ENCODE measurements at places on chromosomes 7 and 10.

- peak; percentile 84 for DNase-seq
These were observed 151.4 kb upstream of the PPP1R3A start for GRCh38 chr7:114070246-114070645.

- DNase-seq: no peak
These were observed 13.2 kb downstream of the BAIAP2L1 start for GRCh38 chr7:98387544-98388226.

- no peak for DNase-seq
These were observed 904 bp downstream of the LBX1 start for GRCh38 chr10:101228153-101228965.

DNA sequence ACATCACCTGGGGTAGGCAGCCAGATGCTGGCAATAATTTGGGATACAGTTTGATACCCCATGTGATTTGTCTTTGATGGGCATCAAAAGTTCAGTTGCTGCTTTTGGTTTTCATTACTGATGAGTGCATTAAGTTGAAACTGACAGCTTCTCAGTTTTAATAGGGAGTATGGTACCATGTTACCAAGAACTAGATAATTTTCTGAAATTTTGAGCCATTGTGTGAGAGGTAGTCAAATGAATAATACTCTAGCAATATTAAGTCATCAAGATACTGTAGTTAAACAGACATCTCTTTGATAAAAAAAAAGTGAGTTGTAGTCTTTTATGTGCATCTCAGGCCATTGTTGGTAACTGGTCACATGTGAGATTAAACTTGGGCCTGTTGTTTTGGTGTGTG, 71.5 kb downstream of the ST7 start:
- DNase-seq: no peak

DNA sequence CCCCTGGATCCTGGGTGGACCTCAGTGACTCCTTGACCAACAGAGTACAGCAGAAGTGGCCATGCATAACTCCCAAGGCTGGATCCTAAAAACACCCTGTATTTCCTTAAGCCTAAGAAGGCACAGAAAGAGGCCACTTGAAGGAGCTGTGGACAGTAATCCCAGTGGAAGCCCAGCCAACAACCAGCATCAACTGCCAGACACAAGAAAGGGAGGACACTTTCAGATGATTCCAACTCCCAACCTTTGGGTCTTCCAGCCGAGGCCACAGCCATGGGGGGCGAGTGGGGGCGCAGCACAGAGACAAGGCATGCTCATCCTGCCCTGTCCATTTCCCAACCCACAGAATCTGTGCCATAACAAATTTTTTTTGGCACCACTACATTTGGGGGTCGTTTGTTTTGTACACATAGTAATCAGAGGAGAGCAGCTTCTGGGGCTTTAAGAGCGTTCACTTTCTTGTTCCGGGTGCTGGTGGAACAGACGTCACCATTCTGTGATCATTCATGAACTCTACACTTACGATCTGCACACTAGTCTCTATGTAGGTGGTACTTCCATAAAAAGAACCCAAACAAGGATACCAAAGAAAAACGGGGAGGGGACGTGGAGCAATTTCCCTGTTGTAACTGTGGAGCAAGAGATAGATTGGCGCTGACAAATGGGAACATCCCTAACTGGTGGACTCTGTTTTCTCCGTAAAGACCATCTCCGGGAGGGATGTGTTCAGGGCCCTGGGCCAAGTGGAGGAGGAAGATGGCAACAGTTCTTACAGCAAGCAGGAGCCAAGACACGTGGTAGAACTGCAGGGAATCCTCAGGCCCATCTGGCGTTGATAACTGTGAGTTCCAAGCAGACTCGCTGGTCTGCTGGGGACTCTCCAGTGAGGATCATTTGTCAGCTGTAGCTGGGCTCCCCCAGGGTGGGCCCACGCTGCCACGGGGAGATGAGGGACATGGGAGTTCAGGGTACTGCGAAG, 6.0 kb upstream of the SLC29A3 start:
- DNase-seq: no peak

- DNase-seq: no peak
These were observed 112.0 kb upstream of the C7orf33 start for GRCh38 chr7:148478551-148478950.

- DNase-seq: no peak
These were observed 847 bp downstream of the GARS1 start for GRCh38 chr7:30595436-30596013.

DNA sequence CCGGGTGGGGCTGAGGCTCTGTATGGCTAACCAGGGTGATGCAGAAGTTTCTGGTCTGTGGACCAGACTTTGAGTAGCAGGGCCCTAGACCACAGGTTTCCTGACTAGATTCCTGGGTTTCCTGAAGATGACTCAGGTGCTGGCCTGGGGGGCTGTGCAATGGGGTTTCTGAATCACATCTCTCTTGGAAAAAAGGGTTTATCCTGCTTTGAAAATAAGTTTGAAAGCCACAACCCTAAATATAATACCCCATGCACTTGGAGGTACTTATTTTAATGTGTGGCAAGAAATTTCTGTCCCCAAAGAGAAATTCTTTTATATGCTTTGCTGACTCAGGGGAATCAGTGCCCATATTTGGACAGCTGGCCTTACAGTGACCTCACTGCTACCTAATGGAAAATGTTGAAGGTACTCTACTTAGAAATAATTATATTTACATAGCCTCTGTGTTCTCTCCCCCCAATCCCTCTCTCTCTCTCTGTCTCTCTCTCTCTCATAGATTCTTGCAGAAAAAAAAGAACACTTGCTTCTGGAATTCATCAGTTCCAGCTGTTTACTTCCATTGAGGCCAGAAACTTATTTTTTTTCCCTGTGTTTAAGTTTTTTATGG, 184.4 kb upstream of the LYZL2 start:
- peak; percentile 16 for DNase-seq

DNA sequence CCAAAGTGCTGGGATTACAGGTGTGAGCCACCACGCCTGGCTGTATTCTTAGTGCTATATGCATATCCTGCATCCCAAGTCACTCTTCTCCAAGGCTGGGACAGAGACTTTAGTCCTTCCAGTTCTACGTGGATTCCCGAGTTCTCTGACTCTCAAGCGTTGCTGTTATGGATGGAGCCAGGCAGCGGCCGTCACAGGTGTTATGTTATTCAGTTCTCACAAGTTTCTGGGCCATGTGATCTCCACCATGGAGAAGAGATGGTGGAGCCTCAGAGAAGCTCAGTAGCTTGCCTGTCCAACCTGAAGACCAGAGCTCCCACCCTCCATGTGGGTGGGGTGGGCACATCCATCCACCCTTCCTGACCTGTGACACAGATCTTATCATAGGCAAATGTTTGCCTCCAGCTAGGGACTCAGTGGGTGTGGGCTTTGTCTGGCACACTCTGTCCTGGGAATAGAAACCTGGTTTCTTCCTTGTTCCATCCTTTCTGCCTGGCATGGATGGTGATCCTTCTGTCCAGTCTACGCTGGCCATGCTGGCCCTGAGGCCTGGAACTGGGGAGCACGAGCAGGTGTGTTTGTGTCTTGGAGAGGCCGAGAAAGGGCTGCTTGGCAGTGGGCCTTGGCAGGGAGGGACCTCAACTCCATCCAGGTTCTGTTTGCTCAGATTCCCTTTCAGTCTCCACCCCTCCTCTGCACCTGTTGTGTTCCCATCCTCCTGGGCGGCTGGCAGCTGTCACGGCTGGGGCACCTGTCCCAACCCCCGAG, 55.3 kb downstream of the NEURL1 start:
- no peak for DNase-seq

- DNase-seq: peak; percentile 81
These were observed 44.6 kb upstream of the TSPAN13 start for GRCh38 chr7:16708980-16709379.

DNA sequence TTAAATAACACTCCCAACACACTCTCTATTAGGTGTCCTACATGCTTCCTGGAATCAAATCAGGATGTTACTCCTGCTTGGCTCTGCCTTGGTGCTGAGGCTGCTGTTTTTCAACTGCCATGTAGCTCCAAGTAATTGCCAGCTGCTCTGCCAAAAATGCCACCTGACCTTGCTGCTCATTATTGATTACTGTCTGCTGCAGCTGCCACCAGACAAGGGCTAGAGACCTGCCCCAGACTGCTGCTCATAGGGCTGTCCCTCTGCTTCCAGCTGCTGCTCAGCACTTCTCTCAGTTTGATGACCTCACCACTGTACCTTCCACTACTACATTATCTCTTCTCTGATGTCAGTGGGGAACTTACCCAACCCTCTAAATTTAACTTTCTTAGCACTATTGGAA, 102.5 kb downstream of the PCLO start:
- DNase-seq: no peak

DNA sequence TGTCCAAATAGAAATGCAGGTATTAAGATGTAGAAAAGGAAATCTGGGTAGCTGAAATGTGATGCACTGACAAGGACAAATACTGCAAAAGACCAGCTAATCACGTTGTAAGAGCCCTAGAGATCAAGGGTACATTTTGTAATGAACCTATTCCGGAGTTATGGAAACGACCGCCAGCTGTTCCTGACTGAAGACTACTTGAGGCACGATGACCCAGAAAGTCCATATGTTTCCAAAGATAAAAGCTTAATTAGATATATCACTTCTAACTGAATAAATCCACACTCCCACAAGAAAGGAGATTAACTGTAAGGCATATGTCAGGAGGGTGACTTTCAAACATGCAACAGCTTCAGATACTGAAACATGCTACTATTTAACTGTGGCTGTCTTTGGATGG, 253.5 kb downstream of the NSUN6 start:
- DNase-seq: no peak

DNA sequence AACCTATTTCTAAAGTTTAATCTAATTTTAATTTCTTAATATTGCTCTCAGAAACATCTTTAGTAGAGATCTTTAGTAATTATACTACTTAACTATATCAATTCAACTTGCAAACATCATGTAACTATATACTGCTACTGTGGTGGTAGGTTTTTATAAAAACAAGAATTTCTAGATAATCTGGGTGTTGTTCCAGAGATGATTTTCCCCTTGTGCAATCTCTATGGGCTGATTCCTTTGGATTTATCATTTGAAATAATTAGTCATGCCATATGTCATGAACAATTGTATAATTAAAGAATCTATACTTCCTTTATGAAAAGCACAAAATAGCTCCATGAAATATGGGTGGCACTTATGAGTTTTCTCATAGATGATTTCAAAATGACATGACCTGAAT, 23.9 kb upstream of the CDK13 start:
- no peak for DNase-seq

GRCh38 chr10:87519582-87519981, 14.9 kb downstream of the MINPP1 start:
- DNase-seq: no peak

- DNase-seq: no peak
These were observed 121.6 kb upstream of the UNC5B start for GRCh38 chr10:71090801-71091200.

- peak; percentile 51 for DNase-seq
These were observed 647.6 kb downstream of the TNS3 start for GRCh38 chr7:46934198-46934825.

DNA sequence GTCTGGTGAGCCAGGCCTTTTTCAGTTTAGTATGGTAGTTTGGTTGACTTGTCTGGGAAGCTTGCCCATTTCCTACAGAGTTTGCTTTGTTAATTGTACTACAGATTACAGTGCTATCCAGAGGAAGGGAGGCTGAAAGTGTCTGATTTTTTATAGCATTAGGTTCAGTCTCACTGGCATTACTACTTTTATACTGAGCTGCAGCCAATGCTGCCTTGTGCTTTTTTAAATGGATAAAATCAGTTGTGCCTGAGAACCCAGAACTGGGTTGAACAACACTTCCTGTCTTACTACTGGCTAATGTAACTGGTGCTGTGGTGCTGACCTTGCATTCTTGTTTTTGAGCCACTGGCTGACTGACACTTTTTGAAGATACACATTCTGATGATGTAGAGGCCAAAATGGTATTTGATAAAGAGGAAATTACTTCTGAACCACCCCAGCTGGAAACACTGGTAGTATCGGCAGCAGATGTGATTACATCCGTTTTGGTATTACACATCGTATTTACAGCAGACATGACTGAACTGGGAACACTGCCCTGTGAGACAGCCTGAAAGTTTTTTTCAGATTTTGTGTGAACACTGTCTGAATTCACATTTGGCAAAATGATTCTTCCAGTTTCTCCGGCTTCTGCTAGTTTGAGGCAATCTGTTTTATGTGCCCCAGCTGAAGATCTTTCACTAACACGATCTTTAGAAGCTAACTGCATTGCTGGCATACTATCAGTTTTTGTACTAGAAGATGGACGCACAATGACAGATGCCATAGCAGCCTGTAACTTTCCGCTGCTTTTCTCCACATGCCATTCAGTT, 74.1 kb downstream of the NRBF2 start:
- peak; percentile 61 for DNase-seq

DNA sequence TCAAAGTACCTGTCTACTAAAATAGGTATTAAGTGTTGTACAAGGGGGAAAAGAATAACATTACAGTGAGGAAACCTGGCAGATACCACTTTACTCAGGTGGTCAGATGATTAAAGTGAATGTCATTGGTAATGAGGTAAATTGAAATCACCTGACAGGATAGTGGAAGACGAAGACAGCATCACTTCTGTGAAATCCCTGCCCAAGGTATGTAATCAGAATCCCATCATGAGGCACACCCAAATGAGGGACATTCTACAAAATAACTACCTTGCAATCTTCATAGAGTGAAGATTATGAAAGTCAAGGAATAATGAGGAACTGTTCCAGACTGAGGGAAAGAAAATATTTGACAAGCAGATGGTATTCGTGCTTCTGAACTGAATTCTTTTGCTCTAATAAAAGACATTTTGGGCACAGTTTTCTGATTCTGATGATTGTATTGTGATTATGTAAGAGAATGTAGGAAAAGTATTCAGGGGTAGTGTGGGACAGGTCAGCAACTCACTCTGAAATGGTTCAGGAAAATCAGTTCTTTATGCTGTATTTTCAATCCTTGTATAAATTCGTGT, 33.3 kb upstream of the ARMS2 start:
- no peak for DNase-seq

- DNase-seq: no peak
These were observed 78.0 kb downstream of the WDR37 start for GRCh38 chr10:1134156-1134555.

DNA sequence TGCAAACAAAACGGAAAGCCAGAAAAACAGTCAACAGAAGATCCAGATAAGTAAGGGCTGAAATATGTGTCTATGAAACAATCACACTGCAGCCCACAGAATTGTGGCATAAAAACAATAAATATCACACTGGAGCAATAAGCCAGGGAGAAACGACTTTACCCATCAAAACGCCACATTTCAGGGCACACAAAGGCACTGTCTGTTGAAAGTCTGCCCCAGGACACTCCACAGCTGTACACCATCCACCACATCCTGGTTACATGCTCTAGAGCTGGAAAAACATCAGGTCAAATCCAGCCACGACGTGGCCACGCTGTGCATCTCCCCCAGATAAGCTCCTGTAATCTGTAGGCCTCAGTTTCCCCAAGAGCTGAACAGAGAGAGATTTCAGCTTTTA, 88.7 kb downstream of the COBL start:
- DNase-seq: no peak

DNA sequence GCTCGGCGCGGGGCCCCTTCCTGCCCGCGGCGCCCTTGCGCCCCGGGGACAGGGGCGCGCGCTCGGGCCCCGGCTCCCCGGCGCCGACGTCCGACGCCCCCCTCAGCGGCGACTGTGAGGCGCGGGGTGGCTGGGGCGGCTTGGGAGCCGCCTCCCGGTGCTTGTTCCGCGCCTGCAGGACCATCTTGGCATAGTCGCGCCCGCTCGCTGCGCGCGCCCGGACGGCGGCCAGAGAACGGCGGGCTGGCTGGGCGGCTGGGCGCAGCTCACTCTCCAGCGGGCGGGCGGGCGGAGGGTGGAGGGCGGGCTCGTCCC, at the start of gene DPY19L1:
DPY19L1 (minus strand) TSS at position 275 of the 315 bp plus-strand sequence; CDS start at position 184, 91 bp downstream.
- no peak for DNase-seq

- no peak for DNase-seq
These were observed 163.3 kb upstream of the ADCY1 start for GRCh38 chr7:45410893-45411292.

Measured in MV-4-11 (cell line).